ENCODE measurements at places on chromosomes 11 and 22.

GRCh38 chr22:38572065-38572464 lies 2.1 kb upstream of the DMC1 start:
- peak; percentile 17 for DNase-seq
- H3K27ac ChIP-seq = no peak overlapping the region
- H3K4me3 ChIP-seq = no peak overlapping the region
- no peaks in the 10 kb centered on the region for H3K36me3 ChIP-seq
- H3K4me1 ChIP-seq = peaks cover 19% of the 10 kb centered on the region

GRCh38 chr22:50490531-50491308 lies 4.1 kb downstream of the MIOX start:
- no peak overlapping the region for H3K4me3 ChIP-seq
- H3K36me3 ChIP-seq = no peaks in the 10 kb centered on the region
- no peak overlapping the region for H3K27ac ChIP-seq
- peaks cover 29% of the 10 kb centered on the region for H3K27me3 ChIP-seq

- H3K27ac ChIP-seq = no peak overlapping the region
- no peaks in the 10 kb centered on the region for H3K27me3 ChIP-seq
- no peaks in the 10 kb centered on the region for H3K4me1 ChIP-seq
Measured at GRCh38 chr22:48318575-48319320, 1508.9 kb downstream of the BRD1 start.

DNA sequence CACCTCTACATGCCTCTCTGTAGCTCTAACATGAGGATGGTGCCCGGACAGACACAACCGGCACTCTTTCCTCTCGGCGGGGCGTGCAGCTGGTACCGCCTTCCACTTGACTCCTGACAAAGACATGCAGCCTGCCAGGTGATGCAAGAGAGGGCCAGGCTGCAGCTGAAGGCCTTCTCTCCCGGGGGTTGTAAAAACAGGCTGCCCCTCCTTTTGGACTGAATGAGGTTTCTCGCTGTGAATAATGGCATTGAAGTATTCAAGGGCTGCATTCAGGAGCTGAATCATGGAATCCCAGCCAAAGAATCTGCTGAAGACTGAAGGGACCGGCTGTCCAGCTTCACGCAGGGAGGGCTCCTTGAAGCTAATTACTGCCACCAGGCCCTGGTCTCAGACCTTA lies 110.9 kb downstream of the GALNT18 start:
- no peak overlapping the region for H3K4me3 ChIP-seq
- H3K4me1 ChIP-seq = no peaks in the 10 kb centered on the region
- H3K36me3 ChIP-seq = no peaks in the 10 kb centered on the region
- H3K27me3 ChIP-seq = peaks cover 12% of the 10 kb centered on the region
- DNase-seq = no peak

DNA sequence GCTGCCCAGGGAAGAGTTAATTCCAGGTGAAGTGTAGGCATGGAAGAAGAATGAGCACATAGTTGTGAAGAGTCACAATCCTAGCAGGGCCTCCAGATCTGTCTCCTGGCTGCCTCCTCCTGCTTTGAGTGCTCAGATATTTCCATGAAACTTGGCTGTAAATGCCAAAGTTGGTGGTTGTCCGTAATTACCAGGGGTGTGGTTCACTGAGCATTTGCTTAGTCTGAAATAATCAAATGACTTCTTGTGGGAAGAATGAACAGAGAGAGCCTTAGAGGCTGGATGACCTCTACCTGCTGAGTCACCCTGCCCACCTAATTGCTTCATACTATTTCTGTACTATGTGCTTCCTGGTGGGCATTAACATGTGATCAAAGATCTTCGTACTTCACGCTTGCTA lies 50.9 kb downstream of the APIP start:
- no peaks in the 10 kb centered on the region for H3K36me3 ChIP-seq
- no peak for DNase-seq
- H3K27me3 ChIP-seq = no peaks in the 10 kb centered on the region
- H3K4me3 ChIP-seq = no peak overlapping the region

DNA sequence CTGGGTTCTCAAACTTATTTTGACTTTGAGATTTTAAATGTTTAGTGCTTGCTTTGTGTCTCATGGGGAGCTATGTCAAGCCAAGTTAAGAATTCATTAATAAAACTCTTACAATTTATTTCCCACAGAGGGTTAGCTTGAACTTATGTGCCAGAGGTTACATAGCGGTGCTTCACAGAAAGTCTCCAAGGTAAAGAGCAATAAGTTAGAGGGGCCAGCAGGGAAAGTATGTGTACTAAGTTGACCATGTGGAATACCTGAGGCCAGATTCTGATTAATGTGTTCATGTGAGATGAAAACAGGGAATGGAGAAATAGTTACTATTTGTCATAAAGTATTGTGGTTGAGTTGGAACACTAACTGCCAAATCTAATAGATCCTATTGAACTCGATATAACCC lies 149.3 kb downstream of the TMEM135 start:
- DNase-seq = no peak
- H3K4me3 ChIP-seq = no peak overlapping the region
- H3K27me3 ChIP-seq = no peaks in the 10 kb centered on the region

GRCh38 chr11:72072348-72072747 lies 8.0 kb downstream of the NUMA1 start:
- peaks cover 5% of the 10 kb centered on the region for H3K36me3 ChIP-seq
- no peaks in the 10 kb centered on the region for H3K27me3 ChIP-seq
- DNase-seq = no peak
- no peak overlapping the region for H3K27ac ChIP-seq
- H3K4me3 ChIP-seq = no peak overlapping the region

GRCh38 chr22:19044381-19044780 lies 77.8 kb downstream of the DGCR2 start:
- H3K36me3 ChIP-seq = peaks cover 33% of the 10 kb centered on the region
- no peak overlapping the region for H3K27ac ChIP-seq
- no peaks in the 10 kb centered on the region for H3K4me1 ChIP-seq
- no peak for DNase-seq
- no peaks in the 10 kb centered on the region for H3K27me3 ChIP-seq

GRCh38 chr11:44610186-44610955 lies 44.9 kb downstream of the CD82 start:
- H3K4me3 ChIP-seq = no peak overlapping the region
- DNase-seq = no peak
- H3K4me1 ChIP-seq = peaks cover 47% of the 10 kb centered on the region
- H3K27ac ChIP-seq = peak overlapping the region; percentile 72

DNA sequence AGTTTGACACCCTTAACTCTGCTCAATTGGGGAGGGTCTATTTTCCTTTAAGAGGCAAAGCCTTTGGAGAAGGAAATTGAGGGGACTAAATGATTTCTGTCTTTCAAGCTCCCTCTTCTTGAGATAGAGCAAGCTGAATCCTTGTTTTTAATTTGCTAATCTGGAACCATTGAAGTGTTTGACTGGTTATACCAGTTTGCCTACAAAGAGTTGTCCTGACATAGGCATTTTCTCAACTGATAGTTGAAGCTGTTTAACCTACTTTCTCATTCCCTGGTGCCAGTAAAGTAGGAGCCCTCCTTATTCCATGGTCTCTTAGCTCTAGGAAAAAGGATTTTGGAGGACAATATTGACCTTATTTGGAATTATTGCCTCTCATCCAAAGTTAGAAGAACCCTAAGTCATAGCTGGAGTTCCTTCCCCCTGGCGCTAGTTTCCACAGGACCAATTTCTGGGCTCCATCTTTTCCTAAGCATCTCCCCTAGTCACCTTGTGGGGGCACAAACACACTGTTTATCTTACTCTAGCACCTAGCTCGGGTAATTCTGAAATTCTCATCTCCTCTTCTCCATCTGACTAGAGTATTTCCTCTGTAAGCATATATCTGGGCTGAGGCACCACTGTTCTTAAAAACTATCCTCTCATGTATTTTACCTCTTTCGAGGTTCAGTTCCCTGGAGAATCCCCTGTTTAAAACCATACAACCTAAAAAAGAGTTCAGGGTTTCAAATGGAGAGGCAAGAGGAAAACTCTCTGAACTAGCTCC lies 7.4 kb downstream of the ZDHHC5 start:
- H3K27me3 ChIP-seq = no peaks in the 10 kb centered on the region
- H3K4me3 ChIP-seq = no peak overlapping the region
- H3K27ac ChIP-seq = no peak overlapping the region
- DNase-seq = no peak
- peaks cover 19% of the 10 kb centered on the region for H3K4me1 ChIP-seq

- no peaks in the 10 kb centered on the region for H3K27me3 ChIP-seq
- peaks cover 35% of the 10 kb centered on the region for H3K4me1 ChIP-seq
- peak; percentile 50 for DNase-seq
- no peak overlapping the region for H3K4me3 ChIP-seq
- no peaks in the 10 kb centered on the region for H3K36me3 ChIP-seq
- H3K27ac ChIP-seq = peak overlapping the region; percentile 91
Measured at GRCh38 chr11:14578541-14578956, 58.4 kb upstream of the PSMA1 start.

DNA sequence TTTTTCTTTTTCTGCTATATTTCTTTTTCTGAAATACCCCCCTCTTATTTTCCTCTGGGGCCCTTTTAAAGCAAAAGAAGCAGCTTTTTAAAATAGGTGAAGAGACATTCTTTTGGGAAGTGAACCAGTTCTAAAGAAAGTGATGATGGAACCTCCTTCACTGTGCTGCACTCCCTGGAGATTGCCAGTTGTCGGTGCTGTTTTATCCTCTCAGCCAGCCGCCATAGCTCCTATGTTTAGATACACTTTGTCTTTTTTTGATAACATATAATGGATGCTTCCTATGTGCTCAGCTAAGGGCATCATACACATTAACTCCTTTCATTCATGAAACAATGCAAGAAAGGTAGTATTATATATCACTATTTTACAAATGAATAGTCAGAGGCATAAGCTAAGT lies 14.0 kb downstream of the CFAP300 start:
- H3K27ac ChIP-seq = no peak overlapping the region
- no peak overlapping the region for H3K4me3 ChIP-seq
- no peaks in the 10 kb centered on the region for H3K4me1 ChIP-seq
- no peak for DNase-seq

All from T-cell (primary cell).